H7 (cell line): ENCODE measurements at places on chromosomes 7 and 10. TPM values are rescaled to one million over a fixed set of nuclear protein-coding genes. Genes with fewer than 3 reads are reported as not detected.

DNA sequence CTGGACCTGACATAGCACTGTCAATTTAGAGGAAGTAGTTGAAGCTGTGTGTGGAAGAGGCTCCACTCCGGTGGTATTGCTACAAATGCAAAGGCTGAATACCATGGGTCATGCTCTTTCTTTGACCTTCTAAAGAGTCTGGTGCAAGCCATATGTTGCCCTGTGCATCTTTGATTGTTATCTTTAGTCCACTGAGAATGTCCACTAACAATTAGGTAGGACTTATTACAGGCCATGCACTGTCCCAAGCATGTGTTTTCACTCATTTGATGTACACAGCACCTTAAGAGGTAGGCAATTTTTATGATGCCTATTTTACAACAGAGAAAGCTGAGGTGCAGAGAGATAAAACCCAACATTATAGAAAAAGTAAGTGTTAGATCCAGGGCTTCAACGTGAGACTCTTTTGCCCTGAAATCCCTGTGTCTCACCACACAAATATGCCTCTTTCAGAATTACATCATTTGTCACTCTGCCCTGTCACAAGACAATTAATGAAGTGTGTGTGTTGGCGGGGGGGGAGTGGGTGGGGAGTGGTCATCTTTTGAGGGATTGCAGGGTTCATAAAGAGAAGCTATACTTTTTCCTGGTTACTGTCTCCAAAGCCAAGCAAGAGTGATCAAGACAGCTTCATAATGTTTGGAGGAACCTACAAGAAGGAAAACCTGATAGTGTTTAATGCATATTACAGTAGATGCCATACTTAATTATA, 637.6 kb upstream of the IGFBP3 start:
- DNase-seq, result no peak

DNA sequence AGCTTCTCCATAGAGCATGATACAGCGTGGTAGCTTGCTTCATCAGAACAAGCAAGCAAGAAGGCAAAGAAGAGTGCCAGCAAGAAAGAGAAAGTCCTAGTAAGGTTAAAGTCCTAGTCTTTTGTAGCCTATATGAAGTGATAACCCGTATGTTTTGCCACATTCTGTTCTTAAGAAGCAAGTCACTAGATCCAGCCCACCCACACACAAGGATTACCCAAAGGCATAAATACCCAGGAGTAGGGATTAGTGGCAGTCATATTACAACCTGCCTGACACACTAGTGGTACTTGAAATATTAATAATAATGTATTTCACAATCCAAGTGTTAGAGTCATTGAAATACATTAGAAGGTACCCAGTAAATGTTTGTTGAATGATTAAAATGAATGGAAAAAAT, 285.5 kb downstream of the HPSE2 start:
- DNase-seq, result no peak

DNA sequence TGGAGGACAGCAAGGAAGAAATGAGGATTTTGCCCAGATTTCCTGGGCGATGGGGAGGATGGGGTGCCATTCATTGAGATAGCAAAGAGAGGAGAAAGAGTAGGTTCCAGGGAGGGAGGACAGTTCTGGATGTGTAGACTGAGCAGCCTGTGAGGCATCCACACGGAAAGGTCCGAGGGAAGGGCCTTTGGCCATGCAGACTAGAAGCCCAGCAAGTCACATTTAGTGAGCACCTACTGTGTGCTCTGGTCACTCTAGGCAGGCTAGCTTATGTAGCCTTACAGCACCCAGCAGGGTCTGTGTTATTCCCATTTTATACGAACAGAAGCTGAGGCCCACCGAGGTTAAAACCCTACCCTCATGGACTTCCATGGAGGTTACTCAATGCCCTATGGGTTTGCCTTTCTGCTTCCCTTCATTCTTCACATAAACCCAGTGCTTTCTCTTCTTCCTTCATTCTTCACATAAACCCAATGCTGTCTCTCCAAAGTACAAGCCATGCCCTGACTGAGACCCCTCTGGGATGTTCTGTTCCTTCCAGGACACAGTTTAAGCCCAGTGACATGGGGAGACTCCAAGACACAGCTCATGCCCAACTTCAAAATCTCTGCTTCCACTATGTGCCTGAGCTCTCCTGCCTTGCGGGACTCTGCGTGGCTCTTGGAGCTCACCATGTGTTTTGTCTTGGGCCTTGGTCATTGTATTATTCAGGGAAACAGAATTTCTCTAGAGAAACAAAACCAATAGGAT, 13.7 kb downstream of the IL2RA start:
- no peak for DNase-seq

DNA sequence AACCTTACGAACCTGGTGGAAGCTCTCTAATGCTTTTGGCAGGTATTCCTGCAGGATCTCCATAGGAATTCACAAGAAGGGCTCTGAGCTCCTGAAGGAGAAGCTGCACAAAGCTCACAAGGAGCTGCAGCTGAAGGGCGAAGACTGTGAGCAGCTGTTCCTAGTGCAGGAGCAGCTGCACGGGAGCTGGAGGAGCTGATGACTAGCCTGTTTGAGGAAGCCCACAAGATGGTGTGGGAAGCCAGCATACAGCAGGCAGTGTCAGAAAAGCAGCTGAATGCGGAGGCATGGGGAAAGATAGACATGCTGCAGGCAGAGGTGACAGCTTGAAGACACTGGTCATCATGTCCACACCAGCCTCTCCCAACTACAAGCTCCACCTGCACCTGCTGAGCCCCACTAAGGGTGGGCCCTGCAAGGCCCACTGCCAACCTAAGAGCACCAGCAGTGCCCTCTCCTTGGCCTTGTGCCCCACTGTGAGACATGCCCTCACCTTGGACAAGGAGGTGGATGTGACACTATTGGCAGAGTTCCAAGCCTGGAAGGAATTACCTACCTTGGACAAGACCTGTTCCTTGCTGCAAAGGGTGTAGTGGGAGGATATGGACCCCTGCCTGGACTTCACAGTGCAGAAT, 250.6 kb downstream of the BBS9 start:
- DNase-seq, result no peak

DNA sequence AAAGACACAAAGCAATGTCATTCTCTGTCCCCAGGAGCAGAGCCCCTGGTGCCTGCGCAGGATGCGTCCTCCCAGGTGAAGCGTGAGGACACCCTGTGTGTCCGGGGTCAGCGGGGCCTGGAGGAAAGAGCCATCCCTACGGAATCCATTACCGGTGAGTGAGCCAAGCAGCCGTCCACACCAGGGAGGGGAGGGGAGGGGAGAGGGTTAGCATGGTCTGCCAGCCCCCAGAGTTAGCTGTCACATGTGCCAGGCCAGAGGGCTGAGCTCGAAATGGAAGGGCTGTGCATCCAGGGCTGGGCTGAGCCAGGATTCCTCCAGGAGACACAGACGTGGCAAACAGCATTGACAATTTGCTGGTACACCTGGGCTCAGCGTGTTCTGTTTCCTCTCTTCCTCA, 15.2 kb downstream of the ZNF282 start:
- DNase-seq, result no peak

DNA sequence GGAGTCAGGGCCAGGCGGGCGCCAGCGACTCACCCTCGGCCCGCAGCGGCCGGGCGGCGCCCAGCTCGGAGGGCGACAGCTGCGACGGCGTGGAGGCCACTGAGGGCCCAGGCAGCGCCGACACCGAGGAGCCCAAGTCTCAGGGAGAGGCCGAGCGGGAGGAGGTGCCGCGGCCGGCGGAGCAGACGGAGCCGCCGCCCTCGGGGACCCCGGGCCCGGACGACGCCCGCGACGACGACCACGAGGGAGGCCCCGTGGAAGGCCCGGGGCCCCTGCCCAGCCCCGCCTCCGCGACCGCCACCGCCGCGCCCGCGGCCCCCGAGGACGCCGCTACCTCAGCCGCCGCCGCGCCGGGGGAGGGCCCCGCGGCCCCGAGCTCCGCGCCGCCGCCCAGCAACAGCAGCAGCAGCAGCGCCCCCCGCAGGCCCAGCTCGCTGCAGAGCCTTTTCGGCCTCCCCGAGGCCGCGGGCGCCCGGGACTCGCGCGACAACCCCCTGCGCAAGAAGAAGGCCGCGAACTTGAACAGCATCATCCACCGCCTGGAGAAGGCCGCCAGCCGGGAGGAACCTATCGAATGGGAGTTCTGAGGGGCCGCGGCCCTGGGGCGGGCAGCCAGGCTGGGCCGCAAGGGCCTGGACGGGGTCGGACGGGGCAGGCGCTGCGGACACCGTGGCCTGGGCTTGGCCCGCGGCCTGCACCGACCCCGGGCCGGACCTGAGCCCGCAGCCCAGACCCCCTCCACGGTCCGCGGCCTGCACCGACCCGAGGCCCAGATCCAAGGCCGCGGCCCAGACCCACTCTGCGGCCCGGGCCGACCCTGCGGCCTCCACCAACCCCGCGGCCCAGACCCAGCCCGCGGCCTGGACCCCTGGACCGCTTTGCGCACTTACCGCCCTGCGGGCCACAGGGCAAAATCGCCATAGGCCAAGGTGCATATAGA, 37.9 kb upstream of the SH2B2 start:
- DNase-seq, result peak; percentile 86

GRCh38 chr7:105438254-105438653, 49.5 kb upstream of the SRPK2 start:
- DNase-seq, result no peak

DNA sequence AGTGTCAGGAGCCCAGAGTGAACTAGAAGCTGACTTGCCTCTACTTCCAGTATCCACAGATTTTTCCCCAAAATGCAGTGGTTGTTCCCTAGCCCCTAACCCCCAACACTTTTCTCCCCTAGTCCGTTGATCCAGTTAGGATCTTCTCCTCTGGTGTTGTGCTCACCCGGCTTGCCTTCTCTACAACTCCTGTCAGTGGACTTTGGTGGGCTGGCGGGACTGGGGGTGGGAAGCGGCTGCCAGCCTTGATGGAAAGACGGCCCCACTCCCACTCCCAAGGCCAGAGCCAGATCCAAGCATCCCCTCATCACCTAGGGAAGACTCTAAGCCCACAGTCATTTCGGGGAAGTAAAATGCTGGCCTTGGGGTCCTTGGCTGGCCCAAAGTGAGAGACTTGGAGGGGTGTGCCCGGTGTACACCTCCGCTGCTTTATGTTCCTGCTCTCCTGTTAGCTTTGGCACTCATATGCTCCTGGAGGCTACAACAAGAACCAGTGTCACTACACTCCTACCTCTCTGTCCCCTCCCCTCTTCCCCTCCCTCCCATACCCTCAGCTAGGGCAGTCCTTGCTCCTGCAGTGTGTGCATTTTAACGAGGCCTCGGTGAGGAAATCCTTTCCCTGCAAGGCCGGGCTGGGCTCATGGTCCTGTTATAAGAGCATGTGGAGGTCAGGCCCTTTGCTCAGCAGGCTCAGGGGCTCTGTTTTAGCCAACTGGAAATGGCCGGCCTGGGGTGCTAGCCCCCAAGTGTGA, 930 bp upstream of the HOXA10 start:
- DNase-seq, result peak; percentile 35

DNA sequence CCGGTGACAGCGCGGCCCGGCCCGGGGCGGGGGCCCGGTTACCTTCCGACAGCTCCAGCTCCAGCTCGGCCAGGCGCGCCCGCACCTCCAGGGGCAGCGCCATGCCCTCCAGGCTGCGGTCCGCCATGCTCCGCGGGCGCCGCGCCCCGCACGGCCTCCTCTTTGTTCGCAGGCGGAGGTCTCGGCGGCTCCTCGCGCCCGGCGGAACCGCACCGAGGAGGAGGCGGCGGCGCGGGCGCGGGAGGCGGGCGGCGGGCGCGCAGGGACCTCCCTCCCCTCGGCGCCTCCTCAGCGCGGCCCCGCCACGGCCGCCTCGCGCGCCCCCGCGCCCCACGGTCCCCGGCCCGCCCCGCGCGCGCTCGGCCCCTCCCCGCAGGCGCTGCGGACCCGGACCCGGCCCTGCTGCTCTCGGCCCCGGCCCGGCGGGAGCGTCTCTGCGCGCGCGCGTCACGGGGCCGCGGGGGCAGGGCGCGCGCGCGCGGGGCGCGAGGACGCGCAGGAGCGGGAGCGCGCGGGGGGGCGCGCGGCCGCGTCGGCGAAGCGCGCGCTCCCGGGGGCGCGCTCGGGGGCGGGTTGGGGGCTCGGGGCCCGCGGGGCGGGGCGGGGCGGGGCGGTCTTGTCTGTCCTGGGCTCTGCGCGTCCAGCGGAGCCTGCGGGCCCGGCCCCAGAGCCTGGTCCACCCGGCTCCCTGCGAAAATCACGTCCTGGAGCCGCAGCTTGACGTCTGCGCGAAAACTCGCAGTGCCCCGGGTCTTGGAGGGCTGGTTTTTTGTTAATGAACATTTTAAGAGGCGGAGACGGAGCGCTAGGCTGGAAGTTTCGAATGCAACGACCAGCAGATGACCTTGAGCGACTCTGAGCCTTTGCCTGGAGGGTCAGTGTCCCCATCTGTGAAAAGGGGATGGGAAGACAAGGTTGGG, at the start of gene DIP2C:
DIP2C (minus strand) TSS at position 217 of the 920 bp plus-strand sequence; CDS start at position 127, 90 bp downstream.
- DNase-seq, result peak; percentile 99

GRCh38 chr10:8144496-8144895, 90.0 kb downstream of the GATA3 start:
- DNase-seq, result no peak

DNA sequence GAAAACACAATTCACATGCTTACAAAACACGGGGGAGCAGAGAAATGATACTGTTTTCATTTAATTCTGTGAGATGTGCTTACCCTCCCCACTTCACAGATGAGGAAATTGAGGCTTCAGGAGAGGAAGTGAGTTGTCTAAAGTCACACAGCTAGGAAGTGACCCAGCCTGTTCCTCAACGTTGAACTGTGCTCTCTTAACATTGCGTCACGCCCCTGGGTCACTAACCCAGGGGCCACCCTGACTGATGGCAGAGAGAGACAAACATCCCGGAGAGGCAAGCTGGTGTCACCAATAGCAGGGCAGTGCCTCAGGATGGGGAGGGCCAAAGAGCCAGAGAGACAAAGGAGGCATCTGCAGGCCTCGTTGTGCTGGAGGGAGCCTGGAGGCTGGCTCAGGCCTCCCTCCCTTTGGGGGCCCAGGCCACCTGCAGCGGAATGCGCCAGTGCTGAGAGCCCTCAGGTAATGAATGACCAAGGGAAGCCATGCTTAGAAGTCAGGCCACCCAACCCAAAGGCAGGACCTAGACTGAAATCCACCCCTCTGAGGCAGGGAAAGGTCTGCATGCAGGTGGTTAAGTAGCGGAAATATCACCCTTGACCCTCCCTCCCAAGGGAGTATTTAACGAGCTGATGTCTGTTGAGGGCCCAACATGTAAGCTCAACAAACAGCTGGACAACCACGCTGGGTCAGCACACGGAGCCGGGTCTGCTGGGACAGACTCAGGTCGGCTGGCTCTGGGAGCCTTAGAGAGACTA, 81.3 kb downstream of the C10orf105 start:
- peak; percentile 80 for DNase-seq

DNA sequence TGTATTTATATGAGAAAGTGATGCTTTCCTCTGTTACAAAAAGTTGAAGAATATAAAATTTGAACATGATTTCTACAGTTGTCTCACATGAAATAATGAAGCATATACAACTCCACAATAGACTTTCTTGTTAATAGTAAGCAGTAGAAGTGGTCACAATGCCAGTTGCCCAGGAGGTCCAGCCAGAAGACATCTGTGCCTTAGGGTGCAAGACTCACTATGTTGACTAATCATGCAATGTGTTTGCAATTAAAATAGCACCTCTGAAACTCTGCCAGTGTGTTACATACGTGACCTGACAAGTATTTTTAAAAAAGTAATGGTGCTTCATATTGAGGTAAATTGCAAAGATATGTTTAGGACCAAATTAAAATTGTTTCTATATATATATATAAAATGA, 547.2 kb downstream of the ETV1 start:
- DNase-seq, result no peak

AKR1C4 gene
- not detected in 2 replicates for total RNA-seq

MYO1G gene
- not detected in 2 replicates for total RNA-seq
